ENCODE measurements at places on chromosomes 1 and 21. TPM values are rescaled to one million over a fixed set of nuclear protein-coding genes. Genes with fewer than 3 reads are reported as not detected.

The OPTC gene
- not detected for total RNA-seq

DNA sequence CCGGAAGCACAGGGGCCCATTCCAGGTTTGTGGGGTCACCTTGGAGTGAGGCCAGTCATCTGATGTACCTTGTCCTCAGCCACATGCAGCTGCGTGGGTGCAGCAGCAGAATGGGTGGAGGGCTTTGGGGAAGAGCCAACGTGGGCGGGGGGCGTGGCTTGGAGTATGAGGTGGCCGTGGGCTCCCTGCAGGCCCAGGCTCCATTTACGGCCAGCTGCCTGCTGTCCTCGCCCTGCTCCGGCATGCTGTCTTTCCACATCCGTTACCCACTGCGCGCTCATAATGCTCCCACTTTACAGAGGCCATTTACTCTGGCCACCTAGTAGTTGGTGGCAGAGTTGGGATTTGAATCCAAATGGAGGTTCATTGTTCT is 27.8 kb upstream of the TINAGL1 start:
- DNase-seq: no peak

DNA sequence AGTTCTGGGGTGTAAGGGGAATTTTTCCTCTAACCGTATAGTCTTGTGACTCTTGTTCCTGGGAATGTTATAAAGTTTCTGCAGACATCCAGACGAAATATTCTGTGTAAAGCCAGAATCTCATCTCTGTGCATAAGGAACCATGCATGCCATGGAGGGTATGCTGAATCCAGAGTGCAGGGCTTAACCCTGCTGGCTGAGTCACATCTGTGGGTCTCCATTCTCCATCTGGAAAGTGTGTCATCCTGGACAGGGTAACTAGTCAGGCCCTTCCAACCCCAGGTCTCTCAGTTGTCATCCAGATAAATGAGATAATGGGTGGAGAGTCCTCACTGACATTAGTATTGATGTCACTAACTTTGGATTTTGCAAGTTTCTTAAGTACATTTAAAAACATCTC is 48.8 kb downstream of the ATP5PO start:
- no peak for DNase-seq

GRCh38 chr1:166127003-166127402 is 39.8 kb downstream of the FAM78B start:
- no peak for DNase-seq

GRCh38 chr21:38272215-38272614 is 15.4 kb downstream of the KCNJ15 start:
- DNase-seq: no peak

- DNase-seq: no peak
Measured at GRCh38 chr1:53141487-53142055, 867 bp downstream of the SLC1A7 start.

- no peak for DNase-seq
Measured at GRCh38 chr1:41712081-41712480, 206.6 kb downstream of the HIVEP3 start.

- DNase-seq: no peak
Measured at GRCh38 chr1:57158604-57158998, 192.8 kb upstream of the C8B start.

GRCh38 chr1:201212461-201213055 is 21.9 kb downstream of the IGFN1 start:
- DNase-seq: no peak

- DNase-seq: no peak
Measured at GRCh38 chr1:118340928-118341910, 156.2 kb upstream of the SPAG17 start.

GRCh38 chr1:86445919-86446318 is 21.9 kb downstream of the CLCA2 start:
- DNase-seq: no peak

DNA sequence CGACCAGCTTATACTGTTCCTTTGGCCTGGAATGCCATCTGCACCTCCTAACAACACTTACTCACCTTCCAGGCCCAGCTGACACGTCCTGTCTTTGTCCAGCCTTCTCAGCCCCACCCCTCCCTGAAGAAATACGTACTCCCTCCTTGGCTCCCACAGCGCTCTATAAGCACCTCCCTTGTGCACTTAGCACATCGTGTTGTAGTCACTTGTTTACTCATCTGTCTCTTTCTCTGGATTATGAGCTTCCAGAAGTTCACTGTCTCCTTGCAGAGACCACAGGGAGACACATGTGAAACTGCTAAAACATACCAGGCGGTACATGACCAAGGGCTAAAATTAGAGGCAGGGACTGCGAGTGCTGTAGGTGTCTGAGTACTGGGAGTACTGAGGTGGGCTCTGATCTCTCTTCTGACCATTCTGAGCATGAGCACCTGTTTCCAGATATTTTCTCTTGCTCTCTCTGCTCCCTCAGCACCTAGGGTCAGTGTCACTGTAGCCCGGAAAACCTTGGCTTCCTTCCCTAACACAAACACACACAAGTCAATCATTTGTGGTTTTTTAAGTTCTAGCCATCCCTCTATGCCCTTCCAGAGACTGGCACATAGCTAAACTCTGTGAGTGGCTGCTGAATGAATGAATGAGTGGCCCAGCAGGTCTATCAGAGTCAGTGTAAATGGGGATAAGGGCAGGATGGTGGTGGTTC is 5.1 kb downstream of the DCST1 start:
- DNase-seq: no peak

- DNase-seq: no peak
Measured at GRCh38 chr1:93033785-93034184, 45.3 kb upstream of the MTF2 start.

- DNase-seq: no peak
Measured at GRCh38 chr1:111512132-111512889, 8.9 kb upstream of the ADORA3 start.

DNA sequence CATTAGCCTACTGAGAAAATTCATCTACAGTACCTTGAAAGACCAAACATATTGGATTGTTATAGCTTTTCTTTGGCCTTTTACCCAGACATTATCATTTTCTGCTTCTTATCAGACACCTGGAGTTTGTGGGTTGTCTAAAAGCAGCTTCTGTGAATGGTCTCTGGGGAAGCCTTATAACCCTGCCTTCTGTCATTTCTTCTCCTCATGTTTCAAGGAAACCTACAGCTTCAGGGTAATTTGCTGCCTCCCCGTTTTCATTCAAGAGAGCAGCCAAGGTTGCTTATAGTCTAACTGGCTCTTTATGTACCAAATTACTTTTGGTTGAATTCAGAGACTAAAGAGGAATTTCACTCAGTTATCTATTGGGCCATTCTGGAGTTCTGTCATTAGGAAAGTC is 288.3 kb upstream of the SGIP1 start:
- DNase-seq: no peak

DNA sequence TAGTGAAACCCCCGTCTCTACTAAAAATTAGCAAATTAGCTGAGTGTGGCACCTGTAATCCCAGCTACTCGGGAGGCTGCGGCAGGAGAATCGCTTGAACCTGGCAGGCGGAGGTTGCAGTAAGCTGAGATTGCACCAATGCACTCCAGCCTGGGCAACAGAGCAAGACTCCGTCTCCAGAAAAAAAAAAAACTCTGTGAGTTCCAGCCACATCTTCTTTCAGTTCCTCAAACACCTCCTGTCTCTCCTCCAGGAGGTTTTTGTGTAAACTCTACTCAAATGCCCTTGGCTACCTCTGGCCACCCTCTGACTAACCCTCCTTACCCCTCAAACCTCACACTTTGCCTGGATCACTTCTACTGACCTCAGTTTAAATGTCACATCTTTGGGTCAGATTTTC is 38.1 kb downstream of the RCSD1 start:
- DNase-seq: no peak

GRCh38 chr1:20178634-20179370 is 7.1 kb upstream of the UBXN10 start:
- DNase-seq: no peak

The FCRL5 gene
- not detected for total RNA-seq

DNA sequence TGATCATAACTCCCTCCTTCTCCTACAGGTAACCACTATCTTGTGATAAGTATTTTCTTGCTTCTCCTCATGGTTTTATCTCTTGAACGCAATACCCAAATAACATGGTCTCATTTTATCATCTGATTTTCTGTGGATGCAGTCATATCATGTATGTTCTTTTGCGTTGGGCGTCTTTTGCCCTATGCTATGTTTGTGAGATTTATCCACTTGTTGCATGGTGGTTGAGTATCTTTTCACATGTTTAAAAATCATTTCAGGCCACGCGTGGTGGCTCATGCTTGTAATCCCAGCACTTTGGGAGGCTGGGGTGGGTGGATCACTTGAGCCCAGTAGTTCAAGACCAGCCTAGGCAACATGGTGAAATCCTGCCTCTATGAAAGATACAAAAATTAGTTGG is 15.6 kb downstream of the PADI3 start:
- no peak for DNase-seq

- DNase-seq: no peak
Measured at GRCh38 chr1:50665413-50665812, 242.2 kb upstream of the DMRTA2 start.

- no peak for DNase-seq
Measured at GRCh38 chr1:67687649-67688048, 2.6 kb downstream of the GADD45A start.

DNA sequence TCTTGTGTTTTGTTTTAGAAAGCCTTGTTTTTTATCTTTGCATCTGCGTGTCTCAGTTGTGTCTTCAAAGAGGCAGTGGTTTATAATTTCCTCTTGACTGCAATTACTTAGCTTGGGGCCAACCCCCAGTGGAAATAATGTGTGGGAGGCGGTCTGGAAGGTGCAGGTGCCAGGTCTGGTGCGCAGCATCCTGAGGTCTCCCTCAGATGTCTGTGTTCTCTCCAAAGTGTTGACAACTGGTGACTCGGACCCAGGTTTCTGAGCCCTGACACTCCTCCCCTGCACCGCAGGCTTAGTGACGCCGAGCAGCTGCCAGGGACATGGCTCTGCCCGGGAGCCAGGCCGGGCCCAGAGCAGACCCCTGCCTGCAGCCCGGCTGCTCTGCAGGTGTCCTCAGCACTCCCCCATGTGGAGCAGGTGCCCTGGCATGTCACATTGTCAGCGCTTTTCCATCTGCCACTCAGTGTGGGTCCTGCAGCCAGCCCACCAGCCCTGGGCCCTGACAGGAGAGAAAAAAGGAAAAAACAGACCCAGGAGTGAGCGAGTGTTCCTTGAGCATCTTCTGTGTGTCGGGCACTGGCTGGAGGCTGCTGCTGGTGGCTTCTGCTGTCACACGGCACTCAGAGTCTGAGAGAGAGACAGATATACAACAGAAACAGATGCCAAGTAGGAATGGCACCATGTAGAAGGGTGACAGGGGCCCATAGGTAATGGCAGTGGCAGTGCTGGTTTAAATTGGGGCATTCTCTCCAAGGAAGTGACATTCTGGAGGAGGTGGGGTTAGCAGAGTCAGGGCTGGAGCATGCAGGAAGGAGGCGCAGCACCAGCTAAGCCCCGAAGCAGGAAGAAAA is 24.8 kb upstream of the SELENON start:
- no peak for DNase-seq

- DNase-seq: no peak
Measured at GRCh38 chr1:44103270-44104131, 15.1 kb upstream of the KLF17 start.

DNA sequence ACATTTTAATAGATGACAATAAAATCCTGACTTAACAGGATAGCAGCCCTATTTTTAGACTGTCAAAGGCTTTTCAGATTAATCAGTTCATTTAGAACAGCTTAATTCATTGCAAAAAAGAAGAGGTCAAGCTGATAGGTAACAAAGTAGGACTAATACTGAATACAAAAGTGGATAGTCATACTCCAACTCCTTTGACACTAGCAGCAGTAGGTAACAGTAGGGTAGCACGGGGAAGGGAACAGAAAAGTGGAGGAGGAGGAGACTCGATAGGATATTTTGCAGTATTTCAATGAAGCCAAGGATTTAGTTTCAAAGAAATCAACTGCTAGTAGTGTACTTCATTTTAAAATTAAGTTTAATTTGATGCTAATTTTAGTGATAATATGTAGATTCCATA is 51.1 kb downstream of the USP1 start:
- DNase-seq: no peak

The KRTAP10-3 gene
- not detected for total RNA-seq

GRCh38 chr1:94768036-94768435 is 52.1 kb upstream of the SLC44A3 start:
- no peak for DNase-seq

The APH1A gene
- 53.5 TPM for total RNA-seq

- peak; percentile 57 for DNase-seq
Measured at GRCh38 chr1:233671286-233671685, 57.4 kb downstream of the KCNK1 start.

- DNase-seq: no peak
Measured at GRCh38 chr21:25428537-25428936, 178.7 kb downstream of the MRPL39 start.

DNA sequence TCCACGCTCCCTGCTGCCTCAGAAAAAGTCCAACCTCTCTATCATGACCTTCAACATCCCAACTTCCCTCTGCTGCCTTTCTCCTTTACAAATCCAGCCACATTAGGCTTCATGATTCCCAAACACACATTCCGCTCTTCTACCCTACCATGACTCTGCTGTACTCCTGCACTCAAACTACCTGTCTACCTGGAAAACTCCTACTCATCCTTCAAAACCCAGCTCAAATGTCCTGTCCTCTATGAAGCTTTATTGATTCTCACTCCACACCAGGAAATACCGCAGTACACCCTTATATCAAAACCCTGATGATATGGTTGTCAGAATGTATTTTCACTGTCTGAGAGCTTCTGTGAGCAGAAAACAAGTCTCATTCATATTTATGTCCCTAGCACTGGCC is 8.9 kb downstream of the ARHGEF19 start:
- no peak for DNase-seq

- DNase-seq: no peak
Measured at GRCh38 chr1:241985787-241986186, 13.1 kb downstream of the MAP1LC3C start.

DNA sequence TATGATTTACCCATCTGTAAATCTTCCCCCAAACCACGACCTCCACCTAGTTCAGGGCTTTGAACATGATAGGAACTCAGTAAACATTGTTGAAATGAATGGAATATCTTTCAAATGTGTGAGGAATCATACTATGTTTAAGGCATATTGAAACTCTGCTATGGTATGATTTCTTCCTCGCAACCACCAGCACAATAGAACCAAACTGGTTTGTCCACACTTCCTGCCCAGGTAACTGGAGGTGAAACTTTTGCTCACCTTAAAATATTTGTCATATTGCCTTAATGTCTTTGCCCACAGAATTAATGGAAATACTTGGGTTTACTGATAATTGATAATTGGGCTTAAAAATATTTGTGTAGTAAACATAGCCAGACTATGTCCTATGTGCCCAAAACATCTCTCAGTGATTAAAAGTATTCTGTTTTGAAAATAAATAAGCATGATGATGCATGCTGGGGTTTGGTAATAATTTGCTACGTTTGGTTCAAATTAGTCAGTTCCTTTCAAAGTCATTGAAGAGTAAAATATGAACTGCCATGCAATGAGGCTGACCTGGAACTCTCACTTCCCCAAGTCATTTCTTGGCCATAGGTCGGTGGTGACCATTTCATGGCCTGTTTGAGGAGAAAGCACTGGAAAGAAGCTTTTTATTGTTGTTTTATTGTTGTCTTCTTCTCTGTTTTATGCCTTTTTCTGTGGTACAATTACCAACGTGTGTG is 73.3 kb downstream of the TNFSF18 start:
- DNase-seq: no peak

- DNase-seq: no peak
Measured at GRCh38 chr1:154501423-154502065, 475 bp upstream of the TDRD10 start.

Data from dorsolateral prefrontal cortex (tissue), 122 donors.